ENCODE measurements at places on chromosomes 2 and 18.

GRCh38 chr2:60507211-60507965 lies 46.1 kb downstream of the BCL11A start:
- DNase-seq = no peak

DNA sequence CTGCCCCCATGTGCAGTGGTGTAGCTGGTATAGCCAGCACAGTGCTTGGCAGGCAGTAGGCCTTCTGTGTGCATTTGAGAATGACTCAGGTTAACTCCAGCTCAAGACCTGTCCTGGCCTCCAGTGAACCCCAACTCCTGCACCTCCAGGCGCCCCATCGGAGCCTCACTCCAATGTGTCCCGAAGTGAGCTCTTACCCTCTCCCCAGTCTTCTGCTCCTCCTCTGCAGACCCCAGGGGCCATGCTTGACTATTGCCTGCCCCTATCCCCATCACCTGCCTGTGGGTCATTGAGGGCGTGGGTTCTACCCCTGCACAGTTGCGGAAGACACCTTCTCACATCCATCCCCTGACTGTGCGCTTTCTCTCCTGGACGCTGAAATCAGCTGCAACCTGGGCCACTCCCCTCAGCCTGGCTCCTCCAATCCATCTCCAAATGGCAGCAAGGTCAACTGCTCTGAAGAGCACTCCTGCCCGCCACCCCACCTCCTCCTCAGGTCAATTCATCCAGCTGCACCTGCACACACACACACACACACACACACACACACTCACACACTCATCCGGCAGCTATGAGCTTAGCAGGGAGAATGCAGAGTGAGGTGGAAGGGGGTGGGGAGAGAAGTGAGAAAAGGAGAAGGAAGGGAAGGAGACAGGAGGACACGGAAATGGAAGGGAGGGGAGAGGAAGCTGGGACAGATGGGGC lies 130.3 kb upstream of the GLI2 start:
- no peak for DNase-seq

DNA sequence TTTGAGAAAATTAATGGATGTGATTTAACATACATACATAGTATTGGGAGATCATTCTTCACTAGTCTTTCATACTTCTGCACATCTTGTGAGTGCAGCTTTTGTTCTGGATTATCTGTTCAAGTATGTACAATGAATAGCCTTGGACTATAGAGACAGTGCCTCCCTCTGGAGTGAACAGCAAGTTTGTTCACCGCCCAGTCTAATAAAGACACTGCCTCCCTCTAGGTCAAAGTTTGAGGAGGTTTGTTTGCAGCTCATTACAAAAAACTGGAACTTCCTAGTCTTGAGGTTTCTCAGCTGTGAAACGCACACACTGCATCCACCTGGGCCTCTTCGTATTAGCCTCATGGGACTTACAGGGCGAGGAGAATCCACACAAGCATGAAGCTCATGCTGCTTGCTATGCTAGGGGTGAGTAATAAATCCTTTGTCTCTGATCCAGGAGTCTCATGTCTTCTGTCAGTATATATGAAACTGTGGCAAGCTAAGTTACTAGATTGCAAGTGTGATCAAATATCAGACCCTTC lies 26.0 kb upstream of the LAPTM4A start:
- DNase-seq = no peak

GRCh38 chr2:52844701-52845423 lies 922.7 kb upstream of the CHAC2 start:
- no peak for DNase-seq

DNA sequence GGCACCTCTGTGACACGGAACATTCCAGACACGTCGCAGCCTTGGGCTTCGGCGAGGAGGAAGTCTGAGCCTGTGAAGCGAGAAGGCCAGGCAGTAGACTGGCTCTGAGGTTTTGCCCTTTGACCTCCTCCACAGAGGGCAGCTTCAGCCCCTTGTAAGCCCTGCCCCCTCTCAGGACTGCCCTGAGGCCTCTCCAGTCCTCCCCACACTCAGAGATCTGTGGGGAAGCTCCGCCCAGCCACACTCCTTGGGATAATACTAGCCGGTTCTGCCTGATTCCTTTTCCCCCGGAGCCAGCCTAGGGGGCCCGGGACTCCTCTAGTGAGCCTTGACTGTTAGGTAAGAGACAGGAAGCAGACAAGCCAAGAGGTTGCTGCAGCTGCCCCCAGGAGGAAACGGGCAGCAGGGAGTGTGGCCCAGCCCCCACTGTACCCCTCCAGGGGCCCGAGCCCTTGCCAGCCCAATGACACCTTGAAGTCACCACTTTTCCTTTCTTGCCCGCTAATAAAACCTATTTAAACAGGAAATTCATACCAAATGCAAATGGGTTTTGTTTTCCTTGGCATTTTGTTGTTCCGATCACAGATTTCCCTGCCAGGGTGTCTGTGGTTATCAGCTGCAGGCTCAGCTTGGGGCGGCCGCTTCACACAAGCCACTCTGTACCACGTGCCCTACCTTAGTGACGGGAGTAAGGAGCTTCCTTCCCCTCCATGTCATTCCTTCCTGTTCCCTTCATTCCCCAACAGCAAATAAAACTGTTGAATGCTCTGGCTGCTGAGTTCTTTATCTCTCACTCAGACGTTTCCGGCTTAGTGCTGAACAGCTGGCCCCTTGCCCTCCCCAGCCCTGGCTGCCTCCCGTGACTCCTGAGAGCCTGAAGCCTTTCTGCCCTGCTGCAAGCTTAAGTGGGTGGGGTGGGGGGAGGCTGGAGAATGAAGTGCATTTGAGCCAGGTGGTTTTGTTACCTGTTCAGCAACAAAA lies 124.7 kb downstream of the CABLES1 start:
- DNase-seq = peak; percentile 70

DNA sequence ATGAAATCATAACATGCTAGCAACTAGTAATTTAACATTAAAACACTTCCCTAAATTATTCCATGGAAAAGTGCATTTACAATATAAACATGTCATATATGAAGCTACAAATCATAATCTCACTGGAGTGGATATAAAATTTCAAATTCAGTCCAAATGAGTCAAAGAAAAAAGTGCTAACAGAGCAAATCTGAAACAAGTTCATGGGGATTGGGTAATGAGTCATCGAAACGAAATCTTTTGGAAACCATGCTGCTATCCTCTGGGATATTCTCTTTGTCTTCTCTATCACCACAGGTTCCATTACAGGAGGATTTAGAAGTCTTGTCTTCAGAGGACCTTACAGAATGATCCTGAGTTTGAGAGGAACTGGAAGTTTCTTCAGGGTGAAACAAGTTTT lies 34.1 kb downstream of the STK17B start:
- no peak for DNase-seq

DNA sequence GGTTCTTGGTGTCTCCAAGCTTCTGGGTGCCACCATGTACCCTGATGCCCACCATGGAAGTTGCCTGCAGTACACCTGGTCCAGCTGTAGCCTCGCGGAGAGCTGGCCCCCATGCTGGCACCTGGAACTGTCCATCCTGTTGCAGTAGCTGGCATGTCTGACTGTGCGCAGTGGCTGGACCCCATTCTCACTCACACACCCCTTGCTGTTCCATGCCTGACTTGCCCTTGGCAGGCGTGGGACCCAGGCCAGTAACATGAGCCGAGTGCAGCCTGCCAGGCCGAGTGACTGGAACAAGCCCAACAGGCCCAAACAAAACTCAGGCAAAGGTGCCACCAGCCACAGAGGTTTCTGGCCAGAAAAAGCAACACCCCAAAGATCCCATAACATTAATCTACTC lies 73.8 kb downstream of the NEURL3 start:
- no peak for DNase-seq

GRCh38 chr2:29129586-29130281 lies 14.5 kb downstream of the CLIP4 start:
- DNase-seq = no peak

- DNase-seq = no peak
Measured at GRCh38 chr18:76445741-76446232, 49.3 kb downstream of the ZNF516 start.

- DNase-seq = no peak
Measured at GRCh38 chr2:79139423-79139822, 19.1 kb downstream of the REG1A start.

GRCh38 chr2:15826273-15826717 lies 114.1 kb upstream of the MYCN start:
- DNase-seq = no peak

DNA sequence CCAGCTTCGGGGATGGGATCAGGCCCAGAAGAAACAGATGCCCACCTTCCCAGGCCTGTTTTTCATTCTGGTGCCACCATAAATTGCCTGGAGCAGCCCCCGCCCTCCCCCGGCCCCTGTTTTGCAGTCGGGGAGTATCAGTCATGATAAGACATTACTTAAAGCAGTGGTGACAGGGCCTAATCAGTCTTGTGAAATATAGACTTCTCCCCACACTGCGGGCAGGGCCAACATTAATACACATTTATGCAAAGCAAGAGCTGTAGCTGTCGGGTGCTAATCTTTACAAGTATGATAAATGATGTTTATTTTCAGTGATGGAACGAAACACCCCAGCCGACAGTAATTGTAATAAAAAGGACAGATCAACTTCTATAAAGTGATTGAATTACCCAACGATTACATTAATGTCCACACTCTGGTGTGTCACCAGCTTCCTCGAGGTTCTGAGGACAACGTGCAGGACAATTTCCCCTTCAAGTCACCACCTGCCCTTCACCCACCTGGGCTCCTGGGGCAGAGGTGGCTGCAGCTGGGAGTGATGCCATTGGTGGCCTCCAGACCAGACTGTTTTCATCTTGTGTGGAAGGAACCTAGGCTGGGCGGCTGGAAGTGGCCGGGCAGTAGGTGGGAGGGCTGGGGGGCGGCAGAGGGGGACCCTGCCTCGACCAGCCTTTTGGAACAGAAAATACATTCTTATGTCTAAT lies 226.0 kb downstream of the TFCP2L1 start:
- no peak for DNase-seq

- peak; percentile 6 for DNase-seq
Measured at GRCh38 chr2:163778045-163778781, 42.4 kb upstream of the FIGN start.

DNA sequence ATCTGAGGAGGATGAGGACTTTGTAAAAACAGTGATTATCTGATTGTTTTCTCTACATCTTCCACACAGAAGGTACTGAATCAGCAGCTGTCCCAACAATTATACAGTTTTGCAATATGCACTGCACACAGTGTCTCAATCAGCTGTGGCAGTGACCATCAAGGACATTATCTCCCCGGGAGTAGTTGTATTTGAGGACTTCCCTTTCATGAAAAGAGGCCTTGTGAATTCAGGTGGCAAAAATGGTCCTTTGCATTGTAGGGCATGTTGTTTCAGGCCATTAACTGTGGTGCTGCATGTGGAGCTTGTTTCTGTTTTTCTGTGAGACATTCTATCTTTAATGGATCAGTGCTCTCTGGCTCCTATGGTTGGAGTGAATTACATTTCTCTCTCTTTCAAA lies 779.4 kb upstream of the FSHR start:
- no peak for DNase-seq

GRCh38 chr2:85330839-85331636 lies 3.2 kb upstream of the TGOLN2 start:
- no peak for DNase-seq

DNA sequence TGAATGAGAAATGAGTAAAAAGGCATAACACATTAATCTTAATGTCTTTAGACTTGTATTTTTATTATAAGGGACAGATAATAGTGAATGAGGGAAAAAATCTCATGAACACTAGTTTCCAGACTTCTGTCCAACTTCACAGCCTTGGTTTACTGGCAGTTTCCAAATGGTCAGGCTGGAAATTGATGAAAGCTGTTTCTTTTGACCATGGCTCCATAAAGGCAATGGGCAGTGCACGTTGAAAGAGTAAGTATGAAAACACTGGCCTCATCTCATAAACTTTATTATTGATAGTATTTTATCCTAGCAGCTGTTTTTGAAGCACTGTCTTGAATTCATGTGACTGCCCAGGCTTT lies 23.1 kb downstream of the BCL2L11 start:
- no peak for DNase-seq

GRCh38 chr2:12173271-12173942 lies 427.0 kb downstream of the LPIN1 start:
- no peak for DNase-seq

DNA sequence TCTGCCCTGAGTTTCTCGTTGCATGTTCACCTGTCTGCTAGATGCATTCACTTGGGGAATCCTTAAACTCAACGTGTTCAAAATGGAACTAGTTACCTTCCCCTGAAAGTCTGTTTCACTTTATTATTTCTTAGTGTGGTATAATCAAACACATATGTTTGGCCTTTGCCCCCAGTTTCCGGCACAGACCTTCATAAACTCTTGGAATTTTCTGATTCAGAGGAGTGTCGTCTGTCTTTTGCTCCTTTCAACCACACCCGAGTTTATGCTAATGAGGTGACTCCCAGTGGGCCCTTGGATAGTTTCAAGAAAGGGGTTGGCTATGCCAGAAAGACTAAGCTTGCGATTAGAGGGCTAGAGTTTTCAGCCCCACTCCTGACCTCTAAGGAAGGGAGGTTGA lies 198.9 kb downstream of the CDCA7 start:
- no peak for DNase-seq

GRCh38 chr18:13185675-13186198 lies 32.8 kb upstream of the LDLRAD4 start:
- no peak for DNase-seq

- no peak for DNase-seq
Measured at GRCh38 chr2:219897456-219897855, 270.0 kb downstream of the SLC4A3 start.

DNA sequence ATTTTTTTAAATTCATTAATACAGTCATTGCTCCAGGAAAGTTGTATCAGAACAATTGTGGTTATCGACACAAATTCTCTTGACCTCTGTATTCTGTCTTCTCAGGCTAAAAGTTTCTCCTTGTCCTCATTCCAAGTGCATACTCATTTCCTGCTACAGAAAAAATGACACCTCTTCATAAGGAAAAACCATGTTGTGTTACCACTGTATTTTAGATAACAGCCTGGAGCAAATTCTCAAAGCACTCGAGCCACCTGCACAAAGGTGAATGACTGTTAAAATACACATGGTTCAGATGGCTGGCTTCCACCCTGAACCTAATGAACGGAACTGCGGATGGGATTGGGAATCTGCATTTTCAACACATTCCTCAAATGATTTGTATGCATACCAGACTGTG lies 586.5 kb downstream of the EPHA4 start:
- no peak for DNase-seq

GRCh38 chr2:170339322-170339721 lies 161.4 kb downstream of the MYO3B start:
- DNase-seq = no peak

DNA sequence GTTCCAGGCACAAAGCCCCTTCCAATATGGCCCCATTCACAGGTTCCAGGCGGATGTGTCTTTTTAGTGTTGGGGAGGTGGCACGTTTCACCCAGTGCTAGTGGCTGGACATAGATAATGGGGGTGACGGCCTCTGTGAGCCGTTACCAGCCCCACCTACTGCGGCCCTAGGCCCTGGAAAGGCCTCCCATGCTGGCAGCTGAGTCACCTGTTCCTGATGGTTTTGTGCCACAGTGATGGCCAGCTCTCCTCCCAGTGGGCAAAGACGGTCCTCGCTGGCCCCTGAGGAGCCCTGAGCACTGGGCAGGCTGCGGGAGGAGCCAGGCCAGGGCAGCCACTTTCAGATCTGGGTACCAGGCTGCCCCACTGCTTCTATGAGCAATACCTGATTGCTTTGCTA lies 40.0 kb upstream of the GPC1 start:
- DNase-seq = no peak
